Caco-2 (cell line): ENCODE measurements at places on chromosomes 6 and 20. TPM values are rescaled to one million over a fixed set of nuclear protein-coding genes. Genes with fewer than 3 reads are reported as not detected.

DNA sequence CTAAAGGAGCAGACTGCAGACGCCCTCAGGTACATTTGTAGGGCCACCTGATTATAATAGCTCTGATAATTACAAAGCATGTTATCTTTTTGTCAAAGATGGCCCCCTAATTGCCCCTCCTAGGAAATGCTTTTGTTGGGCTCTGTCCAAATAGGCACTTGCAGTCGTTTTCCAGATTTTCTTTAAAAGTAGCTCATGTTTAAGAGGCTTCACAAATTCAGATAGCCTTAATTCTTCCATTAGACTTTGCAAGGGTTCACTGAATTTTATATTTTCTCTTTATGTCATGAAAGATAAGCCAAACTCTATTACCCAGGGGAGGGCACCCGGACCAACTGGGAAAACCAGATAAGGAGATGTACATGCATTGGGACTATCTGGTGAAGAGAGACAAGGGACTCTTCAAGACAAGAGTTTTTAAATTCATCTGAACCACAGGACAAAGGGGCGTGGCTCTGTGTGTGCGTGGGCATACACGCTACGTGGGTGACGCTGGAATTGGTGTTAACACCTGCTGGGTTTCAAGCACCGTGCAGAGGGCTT, 95.6 kb downstream of the TOX2 start:
- no peak overlapping the region for H3K4me3 ChIP-seq
- no peaks in the 10 kb centered on the region for H3K4me1 ChIP-seq
- DNase-seq: no peak
- no peak overlapping the region for H3K27ac ChIP-seq
- no peaks in the 10 kb centered on the region; the same call in 1 of the 2 replicates for H3K27me3 ChIP-seq

The PSORS1C2 gene
- not detected in 2 replicates for total RNA-seq

The TSBP1 gene
- total RNA-seq: not detected in 2 replicates

The CALHM5 gene
- 1.1 and 1.3 TPM in 2 replicates for total RNA-seq

- no peaks in the 10 kb centered on the region for H3K27me3 ChIP-seq
- H3K36me3 ChIP-seq: no peaks in the 10 kb centered on the region
- DNase-seq: no peak
- H3K4me1 ChIP-seq: no peaks in the 10 kb centered on the region
- no peak overlapping the region for H3K27ac ChIP-seq
These were observed 192.3 kb downstream of the TMEM200A start for GRCh38 chr6:130558131-130558530.

GRCh38 chr20:40511478-40511877, 177.6 kb downstream of the MAFB start:
- no peak overlapping the region for H3K4me3 ChIP-seq
- no peaks in the 10 kb centered on the region for H3K36me3 ChIP-seq
- peaks cover 2% of the 10 kb centered on the region; the same call in 1 of the 2 replicates for H3K27me3 ChIP-seq
- DNase-seq: no peak
- H3K27ac ChIP-seq: no peak overlapping the region

DNA sequence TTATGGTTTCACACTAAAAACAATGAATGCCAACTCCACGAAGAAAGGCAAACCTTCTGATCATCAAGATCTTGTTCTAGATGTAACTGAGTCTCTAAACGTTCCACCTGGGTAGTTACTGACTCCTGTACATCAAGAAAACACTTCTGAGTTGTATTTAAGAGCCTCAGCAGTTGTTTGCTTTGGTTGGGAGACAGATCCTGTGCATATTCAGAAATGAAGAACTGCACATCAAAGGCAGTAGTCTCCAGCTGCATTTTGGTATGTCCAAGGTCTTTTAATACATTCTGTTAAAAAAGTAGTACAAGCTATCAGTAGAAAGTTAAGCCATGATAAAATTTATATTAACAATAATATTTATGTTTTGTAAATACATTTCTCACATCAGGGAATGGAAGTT, 41.3 kb downstream of the DST start:
- no peaks in the 10 kb centered on the region for H3K36me3 ChIP-seq
- no peaks in the 10 kb centered on the region for H3K27me3 ChIP-seq
- H3K4me3 ChIP-seq: no peak overlapping the region
- DNase-seq: no peak
- no peak overlapping the region for H3K27ac ChIP-seq
- H3K4me1 ChIP-seq: no peaks in the 10 kb centered on the region

GRCh38 chr6:126724821-126725220, 384.9 kb downstream of the CENPW start:
- no peak overlapping the region for H3K27ac ChIP-seq
- H3K4me3 ChIP-seq: no peak overlapping the region
- no peak for DNase-seq
- 0 out of 2 replicates have a peak, but pooled peaks cover 7% of the 10 kb centered on the region for H3K4me1 ChIP-seq
- H3K36me3 ChIP-seq: no peaks in the 10 kb centered on the region

DNA sequence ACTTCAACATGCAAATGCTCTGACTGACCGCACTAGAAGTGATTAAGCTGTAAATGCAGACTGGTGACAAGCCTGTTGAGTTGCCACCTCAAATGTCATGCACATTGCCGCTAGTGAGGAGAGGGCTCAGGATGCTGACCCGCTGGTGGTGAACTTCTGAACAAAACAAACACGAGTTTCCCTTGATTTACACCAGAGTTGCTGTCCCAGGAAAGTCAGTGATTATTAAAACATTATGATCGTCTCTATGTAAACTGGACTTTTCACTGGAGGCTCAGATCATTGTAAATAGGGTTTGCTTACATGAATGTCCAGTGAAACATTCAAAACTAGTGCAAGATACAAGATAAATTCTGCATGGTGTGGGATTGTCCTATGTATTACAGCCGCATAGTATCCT, 420.1 kb downstream of the PREX1 start:
- H3K4me3 ChIP-seq: no peak overlapping the region
- no peaks in the 10 kb centered on the region for H3K36me3 ChIP-seq

The JPH2 gene
- total RNA-seq: 10.5 and 11.1 TPM in 2 replicates

The DACT2 gene
- total RNA-seq: 18.6 and 21.1 TPM in 2 replicates

DNA sequence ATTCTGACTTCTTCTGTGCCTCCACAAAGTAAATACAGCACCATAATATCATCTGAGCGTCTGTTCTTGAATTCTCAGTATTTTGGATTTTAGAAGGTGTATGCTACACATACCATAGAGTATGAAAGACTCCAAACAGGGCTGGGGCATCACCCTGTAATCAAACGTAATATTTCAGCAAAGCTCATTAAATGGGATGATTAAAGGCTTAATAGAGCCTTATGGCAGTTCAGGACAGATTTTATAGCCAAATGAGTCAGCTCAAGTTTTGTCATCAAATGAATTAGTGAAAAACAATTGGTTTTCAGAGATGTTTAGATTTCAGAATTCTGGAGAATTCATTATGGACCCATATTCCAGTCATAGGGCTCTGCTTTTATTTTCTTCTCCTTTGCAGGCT, 68.9 kb downstream of the TULP4 start:
- no peaks in the 10 kb centered on the region for H3K27me3 ChIP-seq
- H3K4me3 ChIP-seq: no peak overlapping the region
- no peaks in the 10 kb centered on the region; the same call in 1 of the 2 replicates for H3K36me3 ChIP-seq
- no peaks in the 10 kb centered on the region; the same call in 1 of the 2 replicates for H3K4me1 ChIP-seq

- H3K4me1 ChIP-seq: peaks cover 15% of the 10 kb centered on the region
- H3K27me3 ChIP-seq: no peaks in the 10 kb centered on the region
- no peak overlapping the region for H3K4me3 ChIP-seq
- peak overlapping the region; percentile 58 for H3K27ac ChIP-seq
- H3K36me3 ChIP-seq: peaks cover 2% of the 10 kb centered on the region; the same call in 1 of the 2 replicates
These were observed 93.8 kb upstream of the POPDC3 start for GRCh38 chr6:105273589-105273988.

- H3K4me1 ChIP-seq: no peaks in the 10 kb centered on the region
- no peak overlapping the region for H3K27ac ChIP-seq
- H3K27me3 ChIP-seq: no peaks in the 10 kb centered on the region
- no peaks in the 10 kb centered on the region for H3K36me3 ChIP-seq
- no peak for DNase-seq
These were observed 398.4 kb downstream of the BTBD9 start for GRCh38 chr6:38241200-38241871.

GRCh38 chr20:41029150-41029901, 704 bp downstream of the TOP1 start:
- H3K36me3 ChIP-seq: peaks cover 2% of the 10 kb centered on the region; the same call in 1 of the 2 replicates
- H3K27ac ChIP-seq: peak overlapping the region; percentile 100
- no peaks in the 10 kb centered on the region for H3K27me3 ChIP-seq
- peak; percentile 77 for DNase-seq
- peaks cover 36% of the 10 kb centered on the region for H3K4me1 ChIP-seq

DNA sequence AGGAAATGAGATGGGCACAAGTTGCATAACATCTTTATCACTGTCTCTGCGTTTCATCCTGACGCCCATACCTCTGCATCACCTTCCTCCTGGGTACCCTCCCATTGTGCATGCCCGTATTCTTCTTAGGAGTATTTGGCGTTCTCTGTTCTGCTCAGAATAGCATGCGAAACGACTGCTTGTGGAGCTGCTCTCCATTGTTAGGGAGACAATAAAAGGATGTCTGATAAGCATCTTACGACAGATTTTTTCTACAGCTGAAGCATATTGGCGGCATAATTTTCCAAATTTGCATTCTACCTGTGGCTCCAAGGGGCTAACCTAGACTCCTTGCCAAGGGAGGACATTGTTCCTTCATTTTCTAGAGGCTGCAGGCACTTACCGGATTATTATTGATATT, 118.6 kb downstream of the EDN1 start:
- no peak overlapping the region for H3K27ac ChIP-seq
- DNase-seq: no peak
- H3K4me1 ChIP-seq: no peaks in the 10 kb centered on the region
- no peaks in the 10 kb centered on the region for H3K36me3 ChIP-seq

GRCh38 chr6:8825726-8826125, 390.4 kb upstream of the SLC35B3 start:
- H3K36me3 ChIP-seq: no peaks in the 10 kb centered on the region
- DNase-seq: no peak
- no peak overlapping the region for H3K27ac ChIP-seq
- H3K4me1 ChIP-seq: peaks cover 5% of the 10 kb centered on the region; the same call in 1 of the 2 replicates
- no peak overlapping the region for H3K4me3 ChIP-seq

The PDYN gene
- total RNA-seq: not detected in 2 replicates

GRCh38 chr6:160041608-160042007, 72.7 kb downstream of the IGF2R start:
- no peak for DNase-seq
- H3K27me3 ChIP-seq: no peaks in the 10 kb centered on the region
- H3K4me3 ChIP-seq: no peak overlapping the region
- peaks cover 4% of the 10 kb centered on the region; the same call in 1 of the 2 replicates for H3K4me1 ChIP-seq
- H3K27ac ChIP-seq: no peak overlapping the region
- H3K36me3 ChIP-seq: peaks cover 3% of the 10 kb centered on the region; the same call in 1 of the 2 replicates

DNA sequence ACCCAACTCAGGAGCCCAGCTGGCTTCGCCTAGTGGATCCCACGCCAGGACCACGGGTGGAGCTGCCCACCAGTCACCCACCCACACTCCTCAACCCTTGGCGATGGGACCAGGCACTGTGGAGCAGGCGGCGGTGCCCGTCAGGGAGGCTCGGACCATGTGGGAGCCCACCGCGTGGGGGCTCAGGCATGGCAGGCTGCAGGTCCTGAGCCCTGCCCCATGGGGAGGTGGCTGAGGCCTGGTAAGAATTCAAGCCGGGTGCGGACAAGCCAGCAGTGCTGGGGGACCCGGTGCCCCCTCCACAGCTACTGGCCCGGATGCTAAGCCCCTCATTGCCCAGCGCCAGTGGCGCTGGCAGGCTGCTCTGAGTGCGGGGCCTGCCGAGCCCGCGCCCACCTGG, 123.1 kb upstream of the LGSN start:
- H3K4me3 ChIP-seq: no peak overlapping the region
- DNase-seq: no peak
- peaks cover 6% of the 10 kb centered on the region for H3K4me1 ChIP-seq
- peaks cover 3% of the 10 kb centered on the region for H3K36me3 ChIP-seq

The PLCB1 gene
- 101 and 105 TPM in 2 replicates for total RNA-seq

DNA sequence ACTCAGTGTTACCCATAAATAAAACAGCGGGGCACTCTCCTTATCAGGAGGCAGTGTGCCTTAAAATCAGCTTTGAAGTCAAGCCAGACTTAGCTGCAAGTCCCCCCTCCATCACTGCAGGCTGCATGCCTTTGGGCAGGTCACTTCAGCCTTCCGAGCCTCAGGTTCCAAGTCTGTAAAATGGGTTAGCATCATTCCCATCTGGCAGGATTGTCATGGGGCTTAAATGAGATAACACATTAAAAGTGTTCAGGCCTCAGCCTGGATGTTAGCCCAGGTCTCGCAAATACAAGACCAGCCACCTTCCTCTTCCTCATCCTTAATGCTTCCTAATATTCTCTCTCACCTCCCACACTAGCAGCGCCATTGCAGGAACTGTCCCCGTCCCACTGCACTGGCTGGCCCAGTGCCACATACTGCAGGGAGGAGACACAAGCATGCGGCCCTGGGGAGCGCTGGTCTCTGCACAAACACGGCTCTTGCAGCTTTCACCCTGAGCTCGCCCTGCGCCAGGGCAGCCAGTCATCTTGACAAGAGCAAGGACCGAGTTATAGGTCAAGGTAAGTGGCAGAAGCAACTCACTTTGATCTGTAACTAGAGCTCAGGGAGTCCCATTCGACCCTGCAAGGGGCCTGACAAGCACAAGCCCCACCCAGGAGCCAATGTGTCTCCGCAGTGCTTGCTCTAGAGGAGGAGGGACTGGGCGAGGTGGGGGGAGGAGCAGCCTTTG, 564.6 kb upstream of the AGPAT4 start:
- H3K4me3 ChIP-seq: no peak overlapping the region
- no peaks in the 10 kb centered on the region for H3K4me1 ChIP-seq
- H3K27me3 ChIP-seq: no peaks in the 10 kb centered on the region; the same call in 1 of the 2 replicates
- no peak overlapping the region for H3K27ac ChIP-seq
- DNase-seq: no peak
- no peaks in the 10 kb centered on the region for H3K36me3 ChIP-seq

The LAMA5 gene
- total RNA-seq: 1,050 and 1,125 TPM in 2 replicates

- DNase-seq: peak; percentile 67
- no peaks in the 10 kb centered on the region for H3K27me3 ChIP-seq
- peak overlapping the region; percentile 31 for H3K27ac ChIP-seq
- H3K4me3 ChIP-seq: no peak overlapping the region
These were observed 267.6 kb upstream of the FAM83B start for GRCh38 chr6:54579011-54579410.

The FRK gene
- 7.3 and 8.4 TPM in 2 replicates for total RNA-seq

- no peak for DNase-seq
- no peaks in the 10 kb centered on the region for H3K36me3 ChIP-seq
- no peak overlapping the region for H3K4me3 ChIP-seq
- H3K27ac ChIP-seq: no peak overlapping the region
- peaks cover 9% of the 10 kb centered on the region; the same call in 1 of the 2 replicates for H3K4me1 ChIP-seq
These were observed 13.1 kb downstream of the PSMB9 start for GRCh38 chr6:32867022-32867477.
